ENCODE measurements at places on chromosomes 7 and 10. TPM values are rescaled to one million over a fixed set of nuclear protein-coding genes. Genes with fewer than 3 reads are reported as not detected.

- DNase-seq: no peak
These were observed 82.7 kb upstream of the WIPF3 start for GRCh38 chr7:29723599-29723998.

GRCh38 chr7:45001138-45001694, 1.2 kb downstream of the CCM2 start:
- no peak for DNase-seq

GRCh38 chr10:77537071-77537470, 100.5 kb downstream of the KCNMA1 start:
- no peak for DNase-seq

GRCh38 chr7:74183142-74183541, 9.0 kb downstream of the EIF4H start:
- DNase-seq: no peak

The CASD1 gene
- 27.5 TPM for total RNA-seq

DNA sequence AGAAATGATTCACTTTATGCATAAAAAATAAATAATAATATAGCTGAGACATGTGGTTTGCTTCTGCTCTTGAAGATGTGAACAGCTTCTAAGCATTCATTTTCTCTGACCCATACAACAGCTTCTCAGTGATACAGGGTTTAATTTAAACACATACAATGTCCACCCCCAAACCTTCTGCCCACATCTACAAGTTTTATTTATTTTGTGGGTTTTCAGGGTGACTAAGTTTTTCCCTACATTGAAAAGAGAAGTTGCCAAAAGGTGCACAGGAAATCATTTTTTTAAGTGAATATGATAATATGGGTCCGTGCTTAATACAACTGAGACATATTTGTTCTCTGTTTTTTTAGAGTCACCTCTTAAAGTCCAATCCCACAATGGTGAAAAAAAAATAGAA, 17.2 kb downstream of the INHBA start:
- DNase-seq: no peak
